ENCODE measurements at places on chromosomes 7 and 10. TPM values are rescaled to one million over a fixed set of nuclear protein-coding genes. Genes with fewer than 3 reads are reported as not detected.

GRCh38 chr10:105096316-105096715 is 455.2 kb downstream of the SORCS3 start:
- DNase-seq: no peak
- H3K27me3 ChIP-seq: no peaks in the 10 kb centered on the region
- no peaks in the 10 kb centered on the region for H3K36me3 ChIP-seq
- no peaks in the 10 kb centered on the region for H3K4me1 ChIP-seq

- no peaks in the 10 kb centered on the region for H3K27me3 ChIP-seq
- no peak overlapping the region for H3K27ac ChIP-seq
- H3K4me1 ChIP-seq: no peaks in the 10 kb centered on the region
- no peaks in the 10 kb centered on the region for H3K36me3 ChIP-seq
Measured at GRCh38 chr7:3321206-3321605, 20.2 kb downstream of the SDK1 start.

GRCh38 chr10:75845176-75845947 is 413.9 kb downstream of the LRMDA start:
- peaks cover 17% of the 10 kb centered on the region for H3K4me1 ChIP-seq
- no peak overlapping the region for H3K27ac ChIP-seq
- no peaks in the 10 kb centered on the region for H3K36me3 ChIP-seq
- DNase-seq: no peak
- no peak overlapping the region for H3K4me3 ChIP-seq
- H3K27me3 ChIP-seq: no peaks in the 10 kb centered on the region

GRCh38 chr10:103458720-103459119 is at the start of gene CALHM1:
Gene CALHM1 (minus strand): TSS chr10:103458900. CDS start chr10:103458751, 149 bp downstream.
- H3K27ac ChIP-seq: no peak within 1 kb of the TSS
- no peaks in the 10 kb centered on the region for H3K27me3 ChIP-seq
- no peaks in the 10 kb centered on the region for H3K36me3 ChIP-seq
- no peak within 1 kb of the TSS for H3K4me3 ChIP-seq
- H3K4me1 ChIP-seq: no peaks in the 10 kb centered on the region

Gene ACSL5
- total RNA-seq: 16.3 TPM

Measured in stomach (tissue), 19 donors.